ENCODE measurements at places on chromosomes 6 and 20.

DNA sequence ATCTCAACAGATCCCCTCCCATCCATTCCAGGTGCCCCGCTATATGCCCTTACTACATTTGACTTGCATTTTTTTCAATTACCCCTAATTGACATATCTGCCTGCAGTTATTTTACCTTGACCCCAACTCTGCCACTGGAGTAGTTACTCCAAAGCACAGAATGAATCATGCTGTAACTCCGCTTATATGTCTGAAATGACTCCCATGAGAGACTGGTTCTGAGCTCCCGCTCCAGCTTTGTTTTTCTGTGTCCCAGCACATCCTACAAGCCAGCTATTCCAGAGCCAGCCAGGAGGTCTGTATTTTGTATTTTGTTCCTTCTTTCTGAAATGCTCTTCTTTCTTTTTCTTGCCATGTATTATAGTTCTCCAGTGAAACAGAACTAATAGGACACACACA, 10.9 kb upstream of the NOX3 start:
- DNase-seq = no peak

DNA sequence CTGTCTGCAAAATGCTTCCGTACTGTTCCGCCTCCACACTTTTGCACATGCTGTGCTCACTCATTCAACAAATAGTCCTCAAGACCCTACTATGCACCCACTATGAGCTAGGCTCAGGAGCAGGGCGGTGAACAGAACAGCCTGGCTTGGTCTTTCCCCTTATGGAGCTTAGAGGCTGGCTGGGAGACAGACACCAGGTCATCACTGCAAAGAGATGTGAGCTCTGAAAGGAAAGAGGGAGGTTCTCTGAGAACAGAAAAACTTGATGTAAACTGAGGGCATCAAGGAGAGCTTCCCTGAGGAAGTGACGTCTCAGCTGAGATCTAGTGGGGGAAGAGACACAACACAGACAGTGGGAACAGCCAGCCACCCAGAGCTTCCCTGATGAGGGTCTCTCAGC, 31.0 kb upstream of the TGM2 start:
- DNase-seq = no peak

- no peak for DNase-seq
Observed at GRCh38 chr20:41697861-41698559, 79.8 kb upstream of the CHD6 start.

GRCh38 chr20:50353289-50353961, 156.8 kb upstream of the PTPN1 start:
- DNase-seq = no peak

- no peak for DNase-seq
Observed at GRCh38 chr6:10633216-10633615, 61.2 kb downstream of the C6orf52 start.

DNA sequence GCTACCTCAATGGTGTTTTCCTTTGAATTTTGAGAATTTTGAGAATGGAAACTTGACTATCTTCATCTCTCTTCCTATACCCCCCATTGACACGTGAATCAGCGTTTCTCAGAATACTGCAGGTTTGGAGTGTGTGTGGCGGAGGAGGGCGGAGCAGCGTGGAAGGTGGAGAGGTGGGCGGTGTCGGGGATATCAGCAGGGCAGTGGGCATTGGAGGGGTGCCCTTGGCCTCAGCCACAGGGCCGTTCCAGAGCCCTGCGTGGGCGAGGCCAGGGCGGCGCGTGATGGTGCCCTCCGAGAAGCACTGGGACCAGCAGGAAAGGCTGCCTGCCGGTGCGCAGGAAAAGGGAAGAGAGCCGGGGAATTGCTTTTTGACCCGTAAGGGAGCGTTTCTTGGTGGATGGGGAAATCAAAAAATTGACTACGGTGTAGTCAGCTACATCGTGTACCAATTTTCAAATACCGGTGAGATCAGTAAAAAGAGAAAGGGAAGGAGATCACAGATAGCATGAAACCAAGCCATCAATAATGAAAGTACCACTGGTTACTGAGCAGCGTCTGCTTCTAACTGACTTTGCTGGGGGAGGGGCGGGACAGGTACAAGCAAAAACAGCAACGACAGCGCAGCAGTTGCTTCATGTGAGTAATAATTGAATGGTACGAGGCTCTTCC, 82.7 kb upstream of the DUSP22 start:
- no peak for DNase-seq

DNA sequence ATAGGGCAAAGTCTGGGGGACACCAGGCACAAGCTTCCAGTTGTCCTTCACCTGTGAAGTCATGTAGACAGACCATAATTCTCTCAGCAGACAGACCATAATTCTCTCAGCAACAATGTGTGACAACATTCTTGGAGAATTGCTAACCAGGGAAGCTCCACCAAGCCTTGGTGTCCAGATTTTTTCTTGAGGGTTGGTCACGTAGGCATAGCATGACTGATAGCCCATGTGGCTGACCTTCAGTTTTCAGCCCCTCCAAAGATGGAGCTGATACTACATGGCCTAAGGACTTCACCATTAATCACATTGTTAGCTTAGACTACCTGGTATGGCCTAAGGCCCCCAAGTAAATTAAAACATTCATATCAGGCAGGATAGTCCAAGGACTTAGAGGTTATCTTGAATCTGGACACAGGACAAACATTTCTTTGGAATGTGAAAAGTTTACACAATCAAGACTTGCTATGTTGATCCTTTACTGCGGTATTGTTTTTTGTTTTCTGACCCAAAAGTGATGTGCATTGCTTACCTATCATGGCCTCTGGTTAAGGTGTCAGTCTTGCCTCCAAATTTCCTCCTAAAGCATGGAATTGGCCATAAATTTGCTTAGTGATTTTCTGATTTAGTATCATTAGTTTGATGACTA, 76.9 kb downstream of the CEP57L1 start:
- DNase-seq = no peak

DNA sequence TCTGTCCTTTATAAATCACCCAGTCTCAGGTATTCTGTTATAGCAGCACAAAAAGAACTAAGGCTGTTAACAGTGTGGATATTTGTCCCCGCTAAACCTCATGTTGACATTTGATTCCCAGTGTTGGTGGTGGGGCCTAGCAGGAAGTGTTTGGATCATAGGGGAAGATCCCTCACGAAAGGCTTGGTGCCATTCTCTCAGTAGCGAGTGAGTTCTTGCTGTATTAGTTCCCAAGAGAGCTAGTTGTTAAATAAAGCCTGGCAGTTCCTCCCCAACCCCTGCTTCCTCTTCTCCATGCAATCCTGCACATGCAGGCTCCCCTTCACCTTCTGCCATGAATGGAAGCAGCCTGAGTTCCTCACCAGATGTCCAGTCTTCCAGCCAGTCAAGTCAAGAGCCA, 29.8 kb upstream of the ERVFRD-1 start:
- no peak for DNase-seq

Data from fibroblast of skin of left biceps (primary cell).